Activated CD4-positive, alpha-beta T cell treated with anti-CD3 and anti-CD28 coated beads, Interleukin-2, amount 50 U/mL, for 48 hours (primary cell): ENCODE measurements at places on chromosomes 2 and 18.

- no peak for DNase-seq
Measured at GRCh38 chr18:67232991-67233390, 283.5 kb downstream of the DSEL start.

- DNase-seq: no peak
Measured at GRCh38 chr2:3197308-3197707, 180.3 kb downstream of the EIPR1 start.

GRCh38 chr2:212314680-212315079, 223.9 kb downstream of the ERBB4 start:
- no peak for DNase-seq

DNA sequence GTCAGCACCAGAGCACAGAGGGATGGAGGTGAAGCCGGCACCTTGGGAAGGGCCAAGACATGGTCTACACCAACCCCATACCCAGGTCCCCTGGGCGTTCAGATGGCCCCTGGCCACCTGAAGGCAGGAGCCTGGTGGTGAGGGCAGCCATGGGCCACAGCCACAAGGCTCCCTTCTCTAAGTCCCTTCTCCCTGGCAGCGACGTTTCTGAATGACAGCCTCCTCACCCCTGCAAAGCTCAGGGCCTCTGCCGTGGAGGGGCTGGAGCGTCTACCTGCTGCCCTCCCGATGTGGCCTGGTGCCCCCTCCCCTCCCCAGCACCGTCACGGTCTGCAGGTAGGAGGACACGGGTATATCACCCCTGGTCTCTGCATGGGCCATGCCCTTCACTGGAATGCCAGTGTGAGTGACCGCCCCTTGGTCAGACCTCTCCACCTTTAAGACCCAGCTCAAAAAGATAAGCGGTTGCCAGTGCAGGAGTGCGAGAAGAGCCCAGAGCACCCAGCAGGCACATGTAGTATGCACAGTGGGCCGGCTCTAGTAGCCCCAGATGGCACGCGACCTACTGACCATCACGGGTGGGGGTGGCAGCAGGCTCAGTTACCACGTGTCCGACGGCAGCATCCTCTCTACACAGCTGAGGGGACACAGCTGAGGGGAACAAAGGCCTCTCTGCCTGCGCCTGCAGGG, 46.6 kb downstream of the HS6ST1 start:
- DNase-seq: no peak

DNA sequence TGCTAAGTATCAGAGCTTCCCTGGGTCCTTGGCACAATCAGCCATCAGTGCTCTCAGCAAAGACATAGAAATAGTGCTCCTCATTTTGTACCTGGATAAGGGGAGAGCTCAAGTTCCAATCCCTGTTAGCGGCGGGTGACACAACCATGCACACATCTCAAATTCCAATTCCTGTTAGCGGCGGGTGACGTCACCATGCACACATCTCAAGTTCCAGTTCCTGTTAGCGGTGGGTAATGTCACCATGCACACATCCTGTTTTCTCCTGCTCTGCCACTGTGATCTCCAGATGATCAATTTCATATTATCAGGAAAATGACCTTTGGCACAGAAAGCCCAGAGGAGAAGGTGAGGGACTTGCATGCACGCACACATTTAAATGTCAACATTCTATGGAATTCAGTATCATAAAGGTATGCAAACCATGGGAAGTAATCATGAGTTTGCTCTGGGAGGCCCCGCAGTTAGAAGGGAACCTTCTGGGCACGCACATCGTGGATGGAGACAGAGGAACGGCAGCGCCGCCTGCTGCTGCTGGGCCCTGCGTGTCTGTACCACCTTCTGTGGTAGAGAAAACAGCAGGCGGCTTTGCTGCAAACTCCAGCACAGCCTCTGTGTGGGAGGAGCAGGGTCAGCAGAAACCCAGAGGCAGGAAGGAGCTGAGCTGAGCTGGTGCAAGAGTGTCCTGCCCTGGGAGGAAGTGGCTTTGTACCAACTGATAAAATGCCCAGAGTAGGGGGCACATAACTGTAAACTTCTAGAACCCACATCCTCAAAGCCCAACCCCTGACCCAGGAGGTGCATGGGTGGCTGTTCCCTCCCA, 77.8 kb downstream of the MBP start:
- peak; percentile 86 for DNase-seq

DNA sequence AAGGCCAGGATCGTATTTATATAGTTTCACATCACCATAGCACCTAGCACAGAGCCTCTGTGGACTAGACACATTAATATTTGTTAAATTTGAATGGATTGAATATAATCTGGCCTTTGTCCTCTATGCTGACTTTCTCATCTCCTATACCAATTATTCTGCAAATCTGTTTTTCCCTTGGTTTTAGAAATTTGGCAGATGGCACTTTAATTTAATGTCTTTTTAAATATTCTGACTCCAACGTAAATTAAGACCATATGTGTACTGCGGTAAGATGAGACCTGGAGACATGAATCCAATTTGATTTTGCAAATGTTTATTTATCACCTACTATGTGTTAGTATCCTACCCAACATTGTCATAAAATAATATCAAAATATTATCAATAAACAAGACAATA, 1281.9 kb upstream of the PIK3C3 start:
- no peak for DNase-seq

DNA sequence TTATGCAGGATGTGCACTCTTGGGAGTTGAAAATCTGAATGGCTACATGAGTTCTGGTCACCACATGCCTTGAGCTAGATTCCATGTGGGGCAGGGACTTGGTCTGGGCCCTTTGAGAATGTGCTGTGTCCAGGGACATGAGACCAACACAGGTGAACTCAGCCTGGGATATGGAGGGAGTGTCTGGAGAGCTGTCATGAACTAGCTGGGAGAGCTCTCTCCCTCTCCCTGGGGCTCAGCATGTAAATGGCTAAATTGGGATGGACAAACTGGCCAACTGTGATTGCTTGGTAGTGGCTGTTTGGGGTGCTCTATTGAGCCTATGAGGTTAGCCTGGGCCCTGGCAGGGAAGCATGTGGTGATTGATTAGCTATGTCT, 105.1 kb upstream of the HS6ST1 start:
- DNase-seq: no peak

DNA sequence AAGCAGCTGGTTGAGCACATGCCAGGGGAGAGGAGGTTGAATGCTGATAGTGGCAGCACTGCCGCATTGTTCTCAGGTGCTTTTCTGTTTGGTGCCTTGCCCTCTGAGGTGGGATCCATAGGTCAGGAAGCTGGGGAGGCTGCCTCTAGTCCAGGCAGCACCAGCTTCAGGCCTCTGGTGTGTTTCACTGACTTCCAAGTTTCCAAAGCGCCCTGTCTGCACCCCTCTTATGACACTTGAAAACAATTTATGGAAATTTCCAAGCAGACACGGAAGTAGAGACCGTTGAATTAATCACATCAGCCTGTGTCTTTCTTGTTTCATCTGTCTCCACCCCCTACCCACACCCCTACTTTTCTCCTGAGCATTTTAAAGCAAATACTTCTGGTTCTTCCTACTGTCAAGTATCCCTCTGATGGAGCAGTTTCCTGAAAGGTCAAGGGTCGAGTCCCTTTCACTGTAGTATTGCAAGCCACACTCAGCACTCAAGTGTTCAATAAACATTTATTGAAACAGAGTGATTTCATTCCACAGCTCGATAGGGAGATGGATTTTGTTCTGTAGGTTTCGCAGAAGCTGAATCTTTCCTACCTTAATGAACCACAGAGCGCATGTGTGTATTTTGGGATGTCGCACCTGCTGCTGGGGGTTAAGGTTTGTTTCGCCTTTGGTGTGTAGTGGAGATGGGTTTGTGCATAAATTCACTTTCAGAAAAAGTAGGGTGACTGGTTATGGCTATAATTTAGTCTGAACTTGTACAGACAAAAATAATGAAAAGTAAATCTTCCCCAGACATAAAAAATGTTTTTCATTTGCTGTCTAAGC, 21.4 kb downstream of the DGKD start:
- DNase-seq: no peak

DNA sequence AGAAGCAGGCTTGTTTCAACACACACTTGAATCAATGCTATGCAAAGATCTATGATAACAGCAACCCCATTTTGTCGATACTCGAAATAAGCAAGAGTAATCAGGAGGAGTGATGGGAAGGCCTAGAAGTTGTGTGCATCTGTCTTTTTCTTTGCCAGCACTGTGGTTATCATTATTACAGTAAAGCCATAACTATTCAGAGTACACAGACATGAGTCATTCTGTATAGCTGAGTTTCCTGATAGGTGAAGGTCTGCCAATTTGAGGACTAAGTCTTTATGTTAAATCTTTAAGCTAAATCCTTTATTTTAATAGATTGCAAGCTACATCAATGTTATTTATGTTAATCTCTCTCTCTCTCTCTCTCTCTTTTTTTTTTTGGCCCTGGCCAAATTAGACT, 1344.4 kb upstream of the CELF4 start:
- DNase-seq: no peak

GRCh38 chr18:8747440-8747937, 42.1 kb downstream of the MTCL1 start:
- DNase-seq: no peak

DNA sequence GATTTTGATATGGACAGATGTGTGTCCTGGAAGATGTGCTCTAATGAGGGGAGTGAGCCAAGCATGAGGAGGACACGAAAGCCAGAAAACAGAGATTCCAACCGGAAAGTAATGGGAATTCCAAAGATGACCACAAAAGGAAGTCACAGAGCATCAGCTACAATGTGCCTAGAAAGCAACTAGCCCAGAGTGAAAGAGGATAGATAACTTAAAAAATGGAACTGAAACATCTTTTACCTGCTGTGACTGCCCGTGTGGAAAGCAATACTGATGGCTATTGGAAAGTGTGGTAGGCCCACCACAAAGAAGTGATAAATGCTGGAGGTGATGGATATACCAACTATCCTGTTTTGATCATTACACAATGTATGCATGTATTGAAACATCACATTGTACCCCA, 21.6 kb downstream of the DNMT3A start:
- no peak for DNase-seq

DNA sequence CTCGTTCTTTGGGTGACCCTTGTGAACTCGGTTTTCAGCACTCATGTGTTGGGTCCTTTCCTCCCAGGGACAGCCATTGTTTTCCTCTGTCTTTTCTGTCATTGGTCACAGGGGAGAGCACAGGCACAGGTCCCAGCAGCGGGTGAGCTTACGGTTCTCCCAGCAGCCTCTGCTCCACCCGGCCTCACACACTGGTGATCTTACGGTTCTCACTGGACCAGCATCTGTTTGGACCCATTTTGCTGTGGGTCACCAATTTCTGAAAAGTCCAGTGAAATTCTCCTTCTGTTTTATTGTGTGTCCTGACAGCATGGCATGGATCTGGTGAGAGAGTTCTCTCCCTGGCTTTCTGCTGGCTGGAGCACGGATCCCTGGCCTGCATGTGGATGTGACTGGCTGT, 49.8 kb upstream of the ANKRD62 start:
- no peak for DNase-seq

- peak; percentile 96 for DNase-seq
Measured at GRCh38 chr2:25314514-25315315, 27.0 kb downstream of the DNMT3A start.

DNA sequence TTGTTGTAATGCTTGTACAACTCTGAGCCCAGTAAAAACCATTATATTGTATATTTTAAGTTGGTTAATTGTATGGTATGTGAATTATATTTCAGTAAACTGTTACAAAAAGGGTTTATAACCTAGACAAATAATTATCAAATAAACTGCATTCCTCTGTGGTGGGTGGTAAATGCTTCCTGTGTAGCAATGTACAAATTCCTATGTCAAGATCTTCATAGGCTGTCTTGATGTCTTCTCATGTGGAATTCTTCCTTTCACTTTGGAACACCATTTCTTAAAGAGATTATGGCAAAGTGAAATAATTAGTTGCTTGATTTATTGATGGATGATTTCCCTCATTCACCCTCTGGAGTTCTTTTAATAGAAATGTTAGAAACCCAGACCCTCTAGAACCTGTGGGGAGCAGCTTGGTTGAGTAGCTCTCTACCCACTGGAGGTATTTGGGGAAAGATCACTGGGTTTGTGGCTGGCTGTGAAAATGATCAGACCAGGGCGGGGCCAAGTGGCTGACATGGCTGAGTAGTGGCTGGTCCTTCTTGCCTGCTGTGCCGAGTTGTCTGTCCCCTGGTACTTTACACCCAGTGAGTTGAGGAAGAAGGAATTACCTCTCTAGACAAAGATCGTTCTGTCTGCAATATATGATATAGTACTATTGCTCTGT, 22.4 kb upstream of the MGAT5 start:
- DNase-seq: no peak

GRCh38 chr2:120831891-120832290, 96.2 kb downstream of the GLI2 start:
- no peak for DNase-seq

GRCh38 chr18:37935086-37935485, 369.5 kb upstream of the CELF4 start:
- no peak for DNase-seq

GRCh38 chr2:65586516-65586915, 154.1 kb upstream of the SPRED2 start:
- DNase-seq: no peak

- no peak for DNase-seq
Measured at GRCh38 chr2:75453384-75454240, 107.1 kb downstream of the EVA1A start.

DNA sequence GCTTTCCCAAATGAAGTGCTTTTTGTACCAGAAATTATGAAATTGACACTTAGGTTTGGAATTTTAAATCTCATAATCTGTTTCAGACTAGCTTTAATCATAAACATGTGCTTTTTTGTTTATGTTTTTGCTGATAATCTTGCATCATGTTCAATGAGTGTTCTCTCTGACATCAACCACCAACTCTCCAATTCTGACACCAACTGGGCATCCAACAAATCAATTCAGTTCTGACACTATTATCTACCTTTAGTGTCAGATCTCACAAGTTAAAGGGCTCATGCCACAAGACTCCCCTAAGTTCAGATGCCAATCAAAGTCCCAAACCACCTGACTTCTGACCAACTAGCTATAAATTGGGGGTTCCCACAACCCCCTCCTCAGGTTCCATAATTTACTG, 19.6 kb downstream of the PELI1 start:
- no peak for DNase-seq
